ENCODE measurements at places on chromosomes 3 and 15.

- DNase-seq, result no peak
These were observed 4.4 kb downstream of the SCN5A start for GRCh38 chr3:38645076-38645475.

DNA sequence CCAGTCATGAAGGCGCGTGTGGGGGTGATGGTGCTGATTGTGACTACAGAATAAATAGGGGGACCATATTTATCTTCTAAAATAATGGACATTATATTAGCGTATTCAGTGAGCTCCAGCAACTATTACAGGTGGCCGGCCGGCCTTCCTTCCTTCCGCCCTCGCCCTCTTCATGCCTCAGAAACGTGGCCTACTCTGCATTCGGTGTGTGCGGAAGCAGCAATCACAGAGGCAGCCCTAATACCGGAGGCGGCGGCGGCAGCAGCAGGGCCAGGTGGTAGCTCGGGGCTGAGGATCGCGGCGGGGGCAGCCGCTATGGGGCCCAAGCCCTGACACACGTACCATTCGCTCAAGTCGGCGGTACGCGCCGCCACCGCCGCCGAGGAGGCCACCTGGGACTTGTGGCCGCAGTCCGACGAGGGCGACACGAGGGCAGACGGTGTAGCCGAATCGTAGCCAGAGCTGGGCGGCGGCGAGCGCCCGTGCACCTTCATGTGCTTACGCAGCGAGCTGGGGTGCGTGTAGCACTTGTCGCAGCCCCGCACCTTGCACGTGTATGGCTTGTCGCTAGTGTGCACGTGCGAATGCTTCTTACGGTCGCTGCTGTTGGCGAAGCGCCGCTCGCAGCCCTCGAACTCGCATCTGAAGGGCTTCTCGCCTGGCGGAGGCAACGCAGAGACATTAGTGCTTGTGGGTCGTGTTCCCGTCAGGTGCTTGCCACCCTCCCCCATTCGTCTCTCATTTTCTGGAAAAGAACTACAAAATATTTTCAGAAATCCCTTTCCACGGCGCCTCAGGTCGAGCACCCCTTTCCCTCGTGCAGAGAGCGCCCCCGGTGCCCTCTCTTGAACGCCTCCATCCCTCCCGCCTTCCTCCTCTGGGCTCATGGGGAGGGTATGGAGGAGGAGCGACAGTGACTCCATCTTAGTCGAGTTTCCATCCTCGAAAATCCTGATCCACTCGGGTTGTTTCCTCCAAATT lies 15.5 kb downstream of the ZIC4 start:
- peak; percentile 19 for DNase-seq

DNA sequence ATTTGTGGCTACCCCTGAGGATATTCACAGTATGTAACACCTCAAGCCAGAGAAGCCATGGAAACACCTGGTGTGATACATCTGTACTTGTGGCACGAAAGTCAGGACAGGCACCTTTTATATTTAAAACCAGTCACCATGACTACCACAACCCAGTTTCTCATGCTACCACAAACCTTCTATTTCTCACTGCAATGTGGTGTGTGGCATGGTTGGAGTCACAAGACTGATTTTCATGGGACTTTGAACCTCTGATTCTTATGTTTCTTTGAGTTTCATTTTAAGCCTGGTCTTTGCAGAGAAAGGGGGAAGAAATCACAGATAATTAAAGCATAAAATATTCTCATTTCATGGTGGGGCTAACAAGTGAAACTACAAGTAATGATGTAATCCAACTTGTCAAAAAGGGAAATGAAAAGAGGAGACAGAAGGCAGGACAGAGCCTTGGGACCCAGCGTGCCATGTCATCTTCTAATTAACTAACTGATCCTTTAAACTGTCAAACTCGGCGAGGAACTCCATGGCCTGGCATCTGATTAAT lies 175.9 kb downstream of the PDZRN3 start:
- DNase-seq, result no peak

- no peak for DNase-seq
These were observed 123.6 kb downstream of the KLHL25 start for GRCh38 chr15:85671156-85671555.

DNA sequence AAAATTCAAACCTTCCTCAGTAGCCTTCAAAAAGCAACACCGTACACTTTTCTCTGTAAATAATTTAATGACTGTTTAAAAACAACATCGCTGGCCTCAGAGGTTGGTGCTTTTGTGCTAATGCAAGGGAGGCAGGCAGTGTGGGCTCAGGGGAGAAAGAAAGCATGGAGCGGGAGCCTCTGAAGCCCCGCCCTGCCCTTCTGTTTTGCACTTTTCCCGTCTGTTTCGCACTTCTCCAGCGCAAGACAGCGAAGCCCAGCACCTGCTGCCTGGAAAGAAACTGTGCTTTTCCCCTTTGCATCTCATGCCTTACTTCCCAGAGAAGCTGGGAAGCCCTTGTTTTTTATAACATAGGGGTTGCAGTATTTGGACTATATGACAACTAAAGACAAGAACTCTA lies 23.1 kb downstream of the TRPM1 start:
- DNase-seq, result no peak

DNA sequence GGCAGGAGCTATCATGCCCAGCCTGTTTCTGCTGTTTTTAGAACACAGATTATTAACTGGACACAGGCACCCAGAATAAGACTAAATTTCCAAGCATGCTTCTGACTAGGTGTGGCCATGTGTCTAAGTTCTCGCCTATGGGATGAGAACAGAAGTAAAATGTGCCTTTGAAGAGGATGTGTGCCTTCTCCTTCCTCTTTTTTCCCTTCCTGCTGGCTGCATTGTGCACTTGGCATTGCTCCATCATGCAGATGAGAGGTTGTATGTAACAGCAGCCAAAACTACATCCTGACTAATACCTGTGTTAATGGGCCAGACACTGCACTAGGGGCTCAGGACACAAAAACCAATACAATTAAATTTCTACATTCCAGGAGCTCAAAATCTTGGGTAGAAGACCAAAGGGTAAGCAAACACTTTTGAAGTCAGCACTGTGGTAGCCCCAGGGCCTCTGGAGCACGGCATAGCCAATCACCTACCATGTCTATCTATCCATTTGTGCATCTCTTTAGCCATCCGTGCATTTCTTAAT lies 40.9 kb upstream of the RNU6-1 start:
- no peak for DNase-seq

GRCh38 chr3:19945534-19945933 lies 1.4 kb upstream of the RAB5A start:
- no peak for DNase-seq

- DNase-seq, result no peak
These were observed 161.2 kb upstream of the RGMA start for GRCh38 chr15:93250209-93250608.

GRCh38 chr15:56537881-56538280 lies 72.9 kb upstream of the MNS1 start:
- peak; percentile 90 for DNase-seq

- DNase-seq, result no peak
These were observed 22.3 kb upstream of the ACP3 start for GRCh38 chr3:132294906-132295305.

- no peak for DNase-seq
These were observed 5.7 kb downstream of the THBS1 start for GRCh38 chr15:39586387-39587095.

GRCh38 chr3:116423374-116423773 lies 21.9 kb downstream of the LSAMP start:
- DNase-seq, result no peak

DNA sequence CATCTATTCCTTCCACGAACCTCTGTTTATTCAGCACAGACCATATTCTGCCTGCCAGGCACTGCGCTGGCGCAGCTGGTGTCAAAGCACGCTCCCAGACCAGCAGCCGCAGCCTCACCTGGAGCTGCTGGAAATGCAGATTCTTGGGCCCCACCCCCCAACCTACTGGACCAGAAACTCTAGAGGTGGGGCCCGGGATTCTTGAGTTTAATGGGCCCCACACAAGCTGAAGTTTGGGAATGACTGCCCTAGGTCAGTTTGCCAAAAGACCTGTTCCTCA lies 7.0 kb downstream of the CHST13 start:
- DNase-seq, result no peak

- DNase-seq, result no peak
These were observed 19.4 kb upstream of the MNS1 start for GRCh38 chr15:56484287-56484686.

GRCh38 chr3:31833391-31834190 lies 147.5 kb downstream of the OSBPL10 start:
- DNase-seq, result no peak

- no peak for DNase-seq
These were observed 820.1 kb upstream of the EPHA6 start for GRCh38 chr3:95994338-95994737.

DNA sequence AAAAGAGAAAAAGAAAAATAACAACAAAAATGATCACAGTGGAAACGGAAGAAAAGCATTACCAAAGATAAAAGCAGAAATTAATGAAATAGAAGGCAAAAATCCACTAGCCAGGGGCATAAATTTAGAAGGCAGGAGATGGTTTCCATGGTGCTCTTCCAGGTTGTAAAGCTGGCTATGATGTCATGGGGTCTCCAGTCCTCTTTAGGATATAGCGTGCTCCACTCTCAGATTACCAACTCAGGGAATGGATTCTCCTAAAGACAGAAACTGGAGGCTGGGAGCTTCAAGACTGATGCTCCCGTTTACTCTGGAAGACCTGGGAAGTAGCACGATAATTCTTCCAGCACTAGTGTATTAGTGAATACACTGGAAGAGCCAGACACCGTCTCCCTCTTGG lies 10.9 kb upstream of the ULK4 start:
- no peak for DNase-seq

DNA sequence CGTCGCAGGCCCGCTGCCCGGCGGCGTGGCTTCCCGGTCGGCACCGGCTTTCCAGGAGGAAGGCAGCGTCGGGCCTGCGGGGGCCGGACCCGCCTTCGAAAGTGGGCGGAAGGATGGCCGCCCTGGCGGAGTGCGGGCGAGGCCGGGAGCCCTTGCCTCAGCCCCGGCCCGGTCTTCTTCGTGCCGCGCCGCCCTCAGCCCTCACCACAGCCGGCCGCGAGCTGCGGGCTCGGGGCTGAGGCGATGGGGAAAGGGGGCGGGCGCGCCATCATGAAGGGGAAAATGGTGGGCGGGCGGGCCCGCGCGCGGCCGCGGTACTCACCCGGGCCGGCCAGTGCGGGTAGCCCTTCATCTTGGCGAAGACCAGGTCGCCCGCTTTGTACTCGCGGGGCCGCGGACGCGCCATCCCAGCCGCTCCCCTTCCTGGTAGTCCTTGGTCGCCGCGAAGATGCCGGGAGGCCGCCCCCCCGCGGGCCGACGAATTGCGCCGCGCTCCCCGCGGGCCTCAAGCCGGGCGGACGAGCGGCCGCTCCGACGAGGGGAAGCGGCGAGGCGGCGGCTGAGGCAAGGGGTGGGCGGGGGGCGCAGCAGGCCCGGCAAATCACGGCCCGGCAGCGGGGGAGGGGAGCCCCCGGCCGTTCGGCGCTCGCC lies 489 bp downstream of the HDGFL3 start:
- DNase-seq, result no peak

GRCh38 chr15:78714890-78715289 lies 73.9 kb upstream of the CHRNB4 start:
- no peak for DNase-seq

DNA sequence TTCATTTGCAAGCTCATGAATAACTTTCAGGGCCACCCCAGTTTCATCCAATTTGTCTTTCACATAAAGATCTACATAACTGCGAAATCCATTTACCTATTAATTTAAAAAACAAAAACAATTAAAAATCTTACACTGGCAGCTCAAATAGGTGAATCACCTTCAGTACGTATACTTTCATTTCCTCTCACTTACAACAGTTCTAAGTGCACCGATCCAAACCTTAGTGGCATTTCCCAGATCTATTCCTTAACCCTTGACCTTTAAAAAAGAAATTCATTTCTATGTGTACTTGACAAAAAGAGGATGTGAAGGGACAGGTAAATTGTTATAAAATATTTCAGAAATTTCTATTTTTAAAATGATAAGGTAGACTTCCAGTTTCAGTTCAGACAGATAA lies 30.8 kb downstream of the TOP2B start:
- no peak for DNase-seq

DNA sequence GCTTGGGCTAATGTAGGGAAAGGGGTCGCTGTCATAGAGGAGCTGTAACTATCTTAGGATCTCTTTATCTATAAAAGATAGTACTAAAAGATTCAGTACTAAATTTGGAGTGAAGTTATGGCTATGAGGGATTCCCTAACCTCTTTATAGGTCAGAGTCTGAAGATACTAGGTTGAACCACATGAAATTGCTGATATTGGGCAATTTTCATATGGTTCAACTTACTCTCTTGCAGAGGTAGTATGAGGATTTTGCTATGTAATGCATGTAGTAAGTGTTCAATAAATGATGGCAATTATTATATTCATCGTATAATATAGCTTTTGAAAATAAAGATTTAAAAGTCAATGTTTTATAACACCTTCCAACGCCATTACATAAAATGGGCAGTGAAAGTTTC lies 1.9 kb upstream of the TFDP2 start:
- no peak for DNase-seq

GRCh38 chr3:10723991-10724390 lies 92.0 kb upstream of the SLC6A11 start:
- DNase-seq, result no peak

DNA sequence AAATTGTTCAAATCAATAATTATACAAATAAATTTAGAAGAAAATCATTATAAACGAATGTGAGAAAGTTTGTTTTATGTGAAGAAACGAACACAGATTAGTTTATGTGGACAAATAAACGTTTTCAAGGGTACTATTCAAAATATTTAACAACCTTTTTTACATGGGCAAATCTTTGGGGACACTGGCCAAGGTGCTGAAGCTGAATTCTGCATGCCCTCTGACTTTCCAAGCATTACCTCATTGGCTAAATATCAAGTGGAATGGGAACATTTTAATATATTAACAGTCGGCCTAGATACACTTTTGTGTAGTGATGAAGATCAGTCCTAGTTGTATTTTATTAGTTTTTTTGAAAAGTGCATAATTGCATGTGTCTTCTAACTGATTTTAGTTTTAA lies 636.4 kb upstream of the DPPA4 start:
- DNase-seq, result no peak

DNA sequence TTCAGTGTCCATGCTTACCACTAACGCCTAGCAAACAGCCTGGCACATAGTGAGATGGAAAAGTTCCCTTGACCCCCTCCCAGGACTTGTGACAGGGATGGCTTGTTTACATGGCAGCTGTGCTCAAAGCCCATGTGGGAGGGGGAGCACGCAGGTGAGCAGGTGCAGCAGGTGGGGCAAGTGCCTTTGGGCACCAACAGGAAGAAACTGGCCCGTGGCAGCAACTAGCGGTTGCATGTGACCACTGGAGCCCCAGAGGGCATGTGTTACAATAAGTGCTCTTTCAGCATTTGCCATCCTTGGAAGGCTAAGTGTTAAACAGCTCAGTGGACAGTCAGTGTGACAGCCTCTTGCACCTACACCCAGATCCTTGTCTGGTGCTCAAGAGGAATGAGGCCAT lies 734.6 kb downstream of the TUSC7 start:
- no peak for DNase-seq

GRCh38 chr3:5012367-5012766 lies 33.1 kb downstream of the BHLHE40 start:
- no peak for DNase-seq

Measured in T-helper 2 cell (primary cell).